ENCODE measurements at places on chromosomes 7 and 10.

- no peak for DNase-seq
Observed at GRCh38 chr10:19707376-19707775, 108.9 kb upstream of the PLXDC2 start.

- DNase-seq, result no peak
Observed at GRCh38 chr7:17846935-17847334, 93.4 kb downstream of the SNX13 start.

DNA sequence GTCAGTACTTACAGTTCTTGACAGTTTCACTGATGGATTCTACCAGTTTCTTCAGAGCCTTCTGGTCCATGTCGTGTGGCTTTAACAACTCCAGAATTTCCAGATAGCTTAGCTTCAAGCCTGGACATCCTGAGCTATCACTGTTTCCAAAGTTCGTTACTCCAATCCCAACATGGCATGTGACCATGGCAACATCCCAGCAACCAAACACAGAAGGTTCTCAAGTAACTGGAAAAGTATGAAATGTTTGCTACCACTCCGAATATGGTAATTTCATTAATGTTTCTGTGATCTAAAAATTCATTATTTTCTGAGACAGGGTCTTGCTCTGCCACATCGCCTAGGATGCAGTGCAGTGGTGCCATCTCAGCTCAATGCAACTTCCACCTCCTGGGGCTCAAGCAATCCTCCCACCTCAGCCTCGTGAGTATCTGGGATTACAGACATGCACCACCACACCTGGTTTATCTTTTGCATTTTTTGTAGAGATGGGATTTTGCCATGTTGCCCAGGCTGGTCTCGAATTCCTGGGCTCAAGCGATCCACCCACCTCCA, 29.3 kb downstream of the RBM48 start:
- no peak for DNase-seq

- DNase-seq, result no peak
Observed at GRCh38 chr7:2445898-2446555, 30.2 kb downstream of the GRIFIN start.

DNA sequence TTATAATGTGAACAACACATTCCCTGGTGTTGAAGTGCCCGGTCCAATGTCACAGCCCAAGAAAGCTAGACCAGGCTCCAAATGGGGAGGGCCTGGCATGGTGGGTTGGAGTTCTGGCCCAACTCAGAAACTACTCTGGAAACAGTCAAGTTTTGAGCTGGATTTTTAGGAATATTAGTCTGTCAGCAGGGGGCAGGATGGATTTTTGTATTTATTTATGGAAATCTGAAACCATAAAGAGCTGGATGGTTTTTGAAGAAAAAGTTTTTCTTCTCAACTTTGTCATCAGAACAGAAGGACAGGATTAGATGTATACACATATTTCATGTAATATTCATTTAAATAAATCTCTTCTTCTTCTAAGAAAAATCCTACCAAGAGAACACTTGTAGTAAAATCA, 97.5 kb downstream of the POU6F2 start:
- DNase-seq, result no peak

DNA sequence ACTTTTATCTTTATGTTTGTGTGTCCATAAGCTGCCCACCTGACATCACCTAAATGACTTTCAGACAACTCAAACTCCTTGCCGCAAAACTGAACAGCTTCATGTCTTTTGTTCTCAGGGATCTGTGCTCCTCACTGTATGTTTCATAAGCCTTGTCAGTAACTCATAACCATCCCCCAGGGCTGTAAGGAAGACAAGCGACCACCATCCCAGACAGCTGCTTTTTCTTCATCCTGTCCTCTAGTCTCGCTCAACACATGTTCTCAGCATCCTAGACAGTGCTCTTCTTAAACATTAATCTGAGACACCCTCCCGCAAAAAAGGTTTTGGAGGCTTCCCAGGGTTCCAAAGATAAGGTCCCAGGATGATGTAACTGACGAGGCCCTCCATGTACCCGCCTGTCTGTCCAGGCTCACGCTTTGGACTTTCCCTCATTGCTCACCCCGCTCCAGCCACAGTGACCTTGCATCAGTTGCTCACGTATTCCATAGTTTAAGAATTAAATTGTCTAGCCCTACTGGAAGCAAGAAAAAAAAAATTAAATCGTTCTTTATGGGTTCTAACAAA, 69.8 kb downstream of the MAP3K8 start:
- no peak for DNase-seq

DNA sequence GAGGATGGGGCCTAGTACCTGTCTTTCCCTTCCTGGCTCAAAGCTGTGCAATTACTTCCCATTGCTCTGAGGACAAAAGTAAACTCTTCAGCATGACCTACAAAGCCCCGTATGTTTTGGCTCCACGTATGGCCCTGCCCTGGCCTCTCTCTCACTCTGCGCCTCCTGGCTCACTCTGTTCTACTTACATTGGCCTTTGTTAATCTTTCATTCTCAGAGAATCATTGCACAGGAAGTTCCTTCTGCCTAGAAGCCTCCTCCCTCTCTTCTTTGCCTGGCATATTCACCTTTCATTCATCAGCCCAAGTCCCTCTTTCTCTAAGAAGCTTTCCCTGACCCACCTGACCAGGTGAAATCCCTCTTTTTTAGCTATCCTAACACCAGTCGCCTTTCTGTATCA, 23.9 kb downstream of the LIPM start:
- no peak for DNase-seq

DNA sequence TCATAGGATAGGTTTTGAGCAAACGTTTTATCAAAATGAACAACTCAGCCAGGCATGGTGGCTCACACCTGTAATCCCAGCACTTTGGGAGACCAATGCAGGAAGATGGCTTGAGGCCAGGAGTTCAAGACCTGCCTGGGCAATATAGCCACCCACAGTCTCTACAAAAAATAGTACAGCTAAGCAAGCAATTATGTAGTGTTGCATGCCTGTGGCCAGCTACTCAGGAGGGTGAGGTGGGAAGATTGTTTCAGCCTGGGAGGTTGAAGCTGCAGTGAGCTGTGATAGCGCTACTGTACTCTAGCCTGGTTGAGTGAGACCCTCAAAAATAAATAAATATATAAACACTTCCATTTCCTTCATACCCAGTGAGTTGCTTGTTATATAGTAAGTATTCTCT, 67.1 kb downstream of the LSMEM1 start:
- DNase-seq, result peak; percentile 36

DNA sequence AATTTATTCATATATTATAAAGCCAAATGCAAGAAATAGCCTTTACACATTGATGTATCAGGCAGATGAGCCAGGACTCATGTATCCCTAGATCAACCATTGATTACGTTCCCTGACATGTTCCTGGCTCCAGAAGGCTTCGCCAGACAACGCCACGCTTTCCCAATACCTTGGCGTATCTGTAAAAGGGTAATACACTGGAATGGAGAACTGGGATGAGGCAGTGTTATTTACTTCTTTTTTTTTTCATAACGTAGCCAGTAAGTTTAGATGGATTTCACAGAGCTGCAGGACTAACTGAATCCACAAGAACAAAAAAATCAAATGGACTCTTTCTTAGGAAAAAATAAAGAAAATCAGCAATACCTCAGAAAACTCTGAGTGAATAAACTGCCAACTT, 588.1 kb upstream of the SEMA3D start:
- no peak for DNase-seq

- no peak for DNase-seq
Observed at GRCh38 chr10:121590772-121591171, 7.5 kb downstream of the FGFR2 start.

GRCh38 chr7:1175967-1176851, 16.2 kb upstream of the ZFAND2A start:
- peak; percentile 66 for DNase-seq

DNA sequence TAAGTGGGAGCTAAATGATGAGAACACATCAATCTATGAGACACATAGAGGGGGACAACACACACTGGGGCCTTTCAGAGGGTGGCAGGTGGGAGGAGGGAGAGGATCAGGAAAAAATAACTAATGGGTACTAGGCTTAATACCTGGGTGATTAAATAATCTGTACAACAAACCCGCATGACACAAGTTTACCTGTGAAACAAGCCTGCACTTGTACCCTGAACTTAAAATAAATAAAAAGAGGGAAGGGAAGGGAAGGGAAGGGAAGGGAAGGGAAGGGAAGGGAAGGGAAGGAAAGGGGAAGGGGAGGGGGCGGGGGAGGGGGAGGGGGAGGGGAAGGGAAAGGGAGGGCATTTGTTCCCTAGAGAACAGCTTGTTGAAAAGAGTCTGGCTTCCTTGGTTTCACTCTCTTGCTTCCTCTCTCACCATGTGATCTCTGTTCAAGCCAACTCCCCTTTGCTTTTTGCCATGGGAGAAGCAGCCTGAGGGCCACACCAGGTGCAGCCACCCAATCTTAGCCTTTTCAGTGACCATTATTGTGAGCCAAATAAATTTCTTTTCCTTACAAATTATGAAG, 57.7 kb downstream of the FAM13C start:
- DNase-seq, result no peak

GRCh38 chr7:22909917-22910316, 87.3 kb upstream of the TOMM7 start:
- DNase-seq, result no peak

DNA sequence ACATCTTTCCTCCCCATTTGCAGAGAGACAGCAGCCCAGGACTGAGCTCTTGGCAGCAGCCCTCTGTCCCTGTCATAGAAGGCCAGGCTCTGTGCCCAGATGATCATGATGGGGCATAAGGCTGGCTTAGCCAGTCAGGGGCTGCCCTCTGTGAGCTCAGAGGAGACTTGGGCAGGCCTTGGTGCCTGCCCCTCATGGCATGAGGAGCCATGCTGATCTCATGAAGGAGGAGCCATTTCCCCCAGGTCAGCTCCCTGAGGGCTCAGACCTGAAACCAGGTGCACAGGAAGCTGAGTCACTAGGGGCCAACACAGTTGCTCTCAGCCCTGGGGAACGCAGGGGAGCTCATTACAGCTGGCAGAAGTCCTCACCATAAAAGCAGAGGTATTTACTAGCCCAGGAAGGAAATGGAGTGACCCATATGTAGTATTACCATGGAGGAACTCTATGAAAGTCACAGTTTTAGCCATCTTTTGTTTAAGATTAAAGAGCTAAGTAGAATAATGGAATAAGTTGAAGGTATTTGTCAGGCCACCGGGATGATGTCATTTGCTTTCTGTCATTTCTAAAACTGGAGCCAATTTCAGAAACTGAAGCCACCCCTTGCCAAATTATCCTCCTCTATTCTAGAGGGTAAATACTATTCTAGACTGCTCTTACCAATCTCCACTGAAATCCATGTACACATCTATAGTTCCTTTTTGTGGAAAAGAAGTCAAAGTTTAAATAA, 362.4 kb upstream of the ZNF32 start:
- DNase-seq, result no peak

DNA sequence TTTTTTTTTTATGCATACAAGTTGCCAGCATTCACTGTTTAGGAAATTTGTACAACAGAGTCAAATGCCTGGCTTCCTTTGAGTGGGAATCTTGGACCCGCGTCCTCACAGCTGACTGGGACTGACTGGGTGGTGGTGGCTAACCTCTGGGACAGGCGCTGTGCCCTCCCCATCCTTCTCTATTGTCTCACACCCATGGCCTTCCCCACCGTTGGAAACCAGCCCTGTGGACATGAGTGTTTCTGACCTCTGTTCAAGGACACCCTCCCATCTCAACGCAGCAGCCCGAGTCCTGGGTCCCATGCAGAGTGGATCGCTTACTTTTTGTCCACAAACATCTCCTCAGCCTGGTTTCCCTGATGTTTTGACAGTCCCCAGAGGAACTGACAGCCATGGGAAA, 125.1 kb upstream of the PPIF start:
- no peak for DNase-seq

GRCh38 chr7:80488406-80488805, 23.5 kb downstream of the GNAT3 start:
- peak; percentile 77 for DNase-seq

DNA sequence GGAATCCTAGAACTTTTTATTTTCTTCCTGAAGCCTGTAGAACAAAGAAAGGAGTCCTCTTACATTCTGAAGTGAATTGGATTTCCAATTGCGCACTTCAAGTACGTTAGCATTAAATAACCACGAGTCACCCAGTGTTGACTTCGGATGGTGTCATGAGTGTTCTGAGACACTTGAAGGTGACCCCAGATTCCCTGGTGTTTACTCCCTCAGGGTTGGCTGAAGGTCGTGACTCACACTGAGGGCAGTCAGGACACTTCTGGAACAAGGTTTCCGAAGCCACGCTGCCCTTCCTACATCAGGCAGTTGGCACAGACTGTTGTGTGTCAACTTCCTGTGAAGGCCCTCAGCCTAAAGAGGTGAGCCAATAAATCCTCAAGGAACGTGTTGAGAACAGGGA, 186.6 kb upstream of the CELF2 start:
- DNase-seq, result peak; percentile 83

GRCh38 chr7:122675621-122676020, 23.3 kb downstream of the RNF133 start:
- DNase-seq, result no peak

DNA sequence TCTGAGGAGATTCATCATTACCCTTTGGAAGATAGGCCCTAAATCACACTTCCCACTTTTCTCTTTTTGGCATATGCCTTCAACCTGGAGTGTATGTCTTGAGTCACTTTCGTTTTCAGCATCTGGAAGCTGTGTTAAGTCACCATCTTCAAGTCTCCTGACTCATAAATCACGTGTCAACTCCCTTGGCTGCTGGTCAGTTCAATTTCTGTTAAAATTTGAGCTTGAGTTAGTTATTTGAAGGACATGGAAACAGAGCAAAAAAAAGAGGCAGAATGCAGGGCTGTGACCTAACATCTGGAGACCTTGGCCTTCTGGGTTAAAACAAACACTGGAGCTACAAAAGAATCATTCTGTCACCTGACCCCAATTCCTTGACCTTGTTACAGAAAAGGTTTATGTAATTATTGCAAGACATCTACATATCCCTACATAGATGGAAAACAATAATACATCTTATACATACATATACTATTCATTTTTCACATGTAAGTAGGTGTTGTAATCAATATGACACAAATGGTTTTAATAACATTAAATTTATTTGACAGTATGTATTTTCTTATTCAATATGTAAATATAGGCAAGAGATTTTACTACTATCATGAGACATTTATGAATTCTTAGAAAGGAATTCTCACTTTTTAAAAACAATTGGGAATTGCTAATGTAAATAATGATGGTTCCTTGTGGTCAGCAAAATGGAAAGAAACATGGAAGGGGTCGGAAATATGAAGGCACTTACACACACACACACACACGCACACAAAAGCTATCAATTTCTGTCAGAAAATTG, 169.7 kb upstream of the PHYHIPL start:
- peak; percentile 65 for DNase-seq

GRCh38 chr10:37632641-37633040, 224.8 kb downstream of the ZNF248 start:
- no peak for DNase-seq

DNA sequence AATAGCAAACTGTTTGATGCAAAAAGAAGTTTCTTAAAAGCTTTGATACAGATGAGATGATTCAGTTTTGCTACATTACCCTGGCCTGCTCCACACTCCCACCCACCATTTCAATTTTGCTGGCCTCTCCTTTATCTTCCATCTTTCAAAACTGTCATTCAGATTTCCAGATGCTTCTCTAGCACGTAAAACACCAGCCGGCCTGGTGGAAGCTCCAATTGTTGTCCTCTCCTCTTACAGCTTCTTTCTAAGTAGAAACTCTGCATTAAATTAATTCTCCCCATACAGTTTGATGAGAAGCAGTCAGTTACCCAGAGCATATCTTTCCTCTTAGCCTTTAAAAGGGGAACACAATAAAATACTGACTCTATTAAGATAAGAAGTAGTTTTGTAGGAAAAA, 34.3 kb upstream of the ELMO1 start:
- no peak for DNase-seq

GRCh38 chr7:101536232-101536631, 92.9 kb downstream of the MYL10 start:
- no peak for DNase-seq

- no peak for DNase-seq
Observed at GRCh38 chr7:2651847-2652735, 20.3 kb downstream of the TTYH3 start.

GRCh38 chr10:104020020-104020419, 53.1 kb downstream of the SLK start:
- DNase-seq, result no peak

Data from fibroblast of skin of abdomen (primary cell).